Activated CD4-positive, alpha-beta memory T cell treated with anti-CD3 and anti-CD28 coated beads for 36 hours (primary cell): ENCODE measurements at places on chromosomes 3 and 15.

DNA sequence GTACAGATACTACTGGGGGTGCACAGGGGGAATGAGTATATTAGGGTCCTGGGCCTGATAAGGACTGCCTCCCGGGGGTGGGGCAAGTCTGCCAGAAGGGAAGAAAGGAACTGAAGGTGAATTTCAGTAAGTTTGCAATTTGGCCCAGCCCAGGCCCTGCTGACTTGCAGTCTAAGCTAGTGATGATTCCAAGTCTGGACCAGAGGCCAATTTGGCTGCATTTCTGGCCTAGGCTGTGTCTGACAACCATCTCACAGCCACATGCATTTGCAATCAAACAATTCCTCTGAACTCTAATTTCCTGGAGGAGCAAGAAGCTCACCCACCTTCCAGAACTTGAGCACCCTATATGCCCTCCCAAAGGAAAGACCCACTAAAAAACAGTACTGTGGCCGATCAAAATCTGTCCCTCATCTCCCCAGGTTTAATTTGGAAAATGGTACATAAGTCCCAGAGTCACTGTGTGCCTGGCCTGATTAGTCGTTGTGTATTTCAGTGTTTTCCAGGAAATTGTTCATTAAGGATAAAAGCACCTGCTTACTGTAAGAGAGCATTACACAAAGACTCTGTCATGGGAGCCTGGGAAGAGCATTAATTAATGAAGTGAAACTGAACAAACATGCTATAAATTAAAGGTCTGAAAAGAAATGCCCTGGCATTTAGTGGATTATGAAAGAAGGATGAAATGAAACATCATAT lies 114.5 kb downstream of the MEGF11 start:
- H3K27me3 ChIP-seq: no peaks in the 10 kb centered on the region
- H3K4me1 ChIP-seq: peaks cover 12% of the 10 kb centered on the region
- DNase-seq: no peak
- no peaks in the 10 kb centered on the region for H3K36me3 ChIP-seq
- H3K27ac ChIP-seq: no peak overlapping the region

DNA sequence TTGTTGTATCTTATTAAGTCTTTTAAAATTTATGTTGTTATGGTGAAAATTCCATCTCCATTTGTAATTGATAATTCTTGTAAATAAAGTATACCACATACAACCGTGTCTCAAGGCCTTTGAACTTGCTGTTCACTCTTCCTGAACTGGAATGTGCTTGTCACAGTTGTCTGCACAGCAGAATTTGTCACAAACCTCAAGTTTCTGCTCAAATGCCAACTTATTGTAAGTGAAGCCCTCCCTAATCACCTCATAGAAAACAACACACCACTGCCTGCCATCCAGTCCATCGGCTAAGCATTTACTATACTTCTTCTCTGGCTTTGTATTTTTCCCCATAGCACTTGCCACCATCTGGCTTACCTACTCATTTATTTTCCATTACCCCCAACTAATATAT lies 192.3 kb downstream of the THRB start:
- DNase-seq: no peak
- no peaks in the 10 kb centered on the region for H3K27me3 ChIP-seq
- H3K4me3 ChIP-seq: no peak overlapping the region
- no peaks in the 10 kb centered on the region for H3K4me1 ChIP-seq
- H3K27ac ChIP-seq: no peak overlapping the region

GRCh38 chr15:70561885-70562284 lies 201.5 kb downstream of the UACA start:
- H3K4me3 ChIP-seq: no peak overlapping the region
- no peaks in the 10 kb centered on the region for H3K27me3 ChIP-seq
- no peak for DNase-seq
- no peaks in the 10 kb centered on the region for H3K36me3 ChIP-seq
- peaks cover 9% of the 10 kb centered on the region for H3K4me1 ChIP-seq

GRCh38 chr15:43552986-43553385 lies 35.6 kb downstream of the MAP1A start:
- H3K27me3 ChIP-seq: no peaks in the 10 kb centered on the region
- no peak overlapping the region for H3K27ac ChIP-seq
- no peak overlapping the region for H3K4me3 ChIP-seq
- no peaks in the 10 kb centered on the region for H3K4me1 ChIP-seq
- no peak for DNase-seq

DNA sequence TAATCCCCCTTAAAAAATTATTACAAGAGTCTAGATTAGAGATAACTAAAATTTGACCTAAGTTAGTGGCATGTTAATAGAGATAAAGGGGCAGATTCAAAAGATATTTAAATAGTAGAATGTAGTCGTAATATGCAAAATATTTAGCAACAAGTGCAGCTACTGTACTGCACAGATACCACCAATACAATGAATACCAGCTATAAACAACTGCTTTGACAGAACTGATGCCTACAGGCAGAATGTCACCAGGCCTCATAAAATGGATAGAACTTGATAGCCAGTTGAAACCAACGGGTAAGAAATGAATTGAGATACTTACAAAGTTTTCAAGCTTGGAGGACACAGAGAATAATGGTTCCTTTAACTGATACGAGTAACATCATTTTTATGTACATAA lies 249.3 kb upstream of the VEPH1 start:
- no peak for DNase-seq
- H3K36me3 ChIP-seq: no peaks in the 10 kb centered on the region
- no peaks in the 10 kb centered on the region for H3K4me1 ChIP-seq
- H3K27ac ChIP-seq: no peak overlapping the region
- H3K4me3 ChIP-seq: no peak overlapping the region

- no peaks in the 10 kb centered on the region for H3K4me1 ChIP-seq
- H3K4me3 ChIP-seq: no peak overlapping the region
- H3K27me3 ChIP-seq: peaks cover 1% of the 10 kb centered on the region
- DNase-seq: no peak
- no peaks in the 10 kb centered on the region for H3K36me3 ChIP-seq
Observed at GRCh38 chr15:81560405-81560804, 186.4 kb upstream of the TMC3 start.

DNA sequence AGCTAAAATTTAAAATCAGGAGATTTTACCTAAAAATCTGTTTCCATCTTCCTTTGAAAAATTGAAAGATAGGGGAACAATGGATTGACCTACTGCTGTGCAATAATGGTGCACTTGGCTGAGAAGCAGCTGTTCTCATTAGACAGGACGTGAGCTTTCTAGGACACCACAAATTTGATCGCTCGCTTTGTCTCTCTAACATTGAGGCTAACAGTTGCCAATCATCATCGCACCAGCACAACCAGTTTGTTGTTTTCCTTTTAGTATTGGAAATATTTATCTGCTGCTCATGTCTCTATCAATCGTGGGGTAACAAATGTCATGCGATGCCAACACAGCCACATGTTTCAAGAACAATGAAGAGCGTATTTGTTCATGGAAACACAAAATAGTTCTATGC lies 228.8 kb upstream of the P2RY1 start:
- no peak for DNase-seq
- no peaks in the 10 kb centered on the region for H3K36me3 ChIP-seq
- no peaks in the 10 kb centered on the region for H3K4me1 ChIP-seq
- H3K4me3 ChIP-seq: no peak overlapping the region
- peaks cover 3% of the 10 kb centered on the region for H3K27me3 ChIP-seq

DNA sequence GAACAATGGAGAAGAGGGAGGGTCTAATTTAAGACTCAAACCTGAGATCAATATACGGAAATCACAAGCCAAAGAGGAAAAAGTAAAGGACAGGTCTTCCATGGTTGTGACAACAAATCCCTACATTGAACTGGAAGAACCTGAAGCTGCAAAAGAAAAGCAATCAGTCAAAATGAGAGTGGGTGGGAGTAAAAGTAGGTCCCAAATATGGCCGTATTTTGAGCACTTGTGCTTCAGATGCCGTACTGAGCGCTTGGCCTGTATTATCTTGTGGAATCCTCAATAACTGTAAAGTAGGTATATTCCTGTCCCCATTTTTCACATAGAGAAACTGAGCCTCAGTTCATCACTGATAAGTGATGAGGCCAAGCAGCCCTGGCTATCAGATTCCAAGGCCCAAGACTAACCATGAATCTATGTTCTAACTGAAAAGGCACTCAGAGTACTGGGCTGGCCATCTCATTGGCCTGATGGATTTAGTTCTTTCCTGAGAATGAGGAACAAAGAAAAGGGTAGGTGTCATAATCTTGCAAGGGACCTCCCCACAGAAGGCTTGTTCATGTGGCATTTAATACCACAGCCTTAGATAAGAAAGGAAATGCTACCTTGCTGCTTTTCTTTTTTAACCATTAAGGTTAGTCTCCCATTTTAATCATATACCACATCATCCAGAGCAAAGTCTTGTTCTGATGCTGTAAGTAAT lies 52.5 kb downstream of the LRRN1 start:
- no peak overlapping the region for H3K4me3 ChIP-seq
- H3K36me3 ChIP-seq: no peaks in the 10 kb centered on the region
- DNase-seq: no peak
- H3K27ac ChIP-seq: no peak overlapping the region

DNA sequence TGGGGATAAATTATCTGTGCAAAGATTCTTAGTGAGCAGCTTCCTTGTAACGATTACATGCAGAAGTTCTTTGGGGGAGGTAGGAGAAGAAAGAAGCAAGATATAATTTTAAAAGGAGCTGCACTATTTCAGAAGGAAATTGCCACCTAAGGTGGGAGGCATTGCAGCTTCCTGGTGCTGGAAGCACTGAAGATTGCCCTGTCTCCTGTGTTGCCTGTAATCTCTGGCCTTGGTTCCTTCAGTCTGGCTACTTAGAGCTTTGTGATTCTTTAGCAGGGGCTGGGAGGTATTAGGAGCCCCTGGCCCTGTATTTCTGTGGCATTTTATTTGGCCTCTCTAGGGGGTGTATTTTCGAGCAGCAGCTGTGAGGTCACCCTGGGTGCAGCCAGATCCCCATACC lies 35.5 kb downstream of the CACNA2D3 start:
- H3K4me1 ChIP-seq: no peaks in the 10 kb centered on the region
- peaks cover 3% of the 10 kb centered on the region for H3K27me3 ChIP-seq
- H3K27ac ChIP-seq: no peak overlapping the region
- H3K4me3 ChIP-seq: no peak overlapping the region
- H3K36me3 ChIP-seq: no peaks in the 10 kb centered on the region
